GM12891 (cell line): ENCODE measurements at places on chromosomes 7 and 10.
A peak's percentile ranks its signal among the peaks of the same experiment; 100 is the strongest.

DNA sequence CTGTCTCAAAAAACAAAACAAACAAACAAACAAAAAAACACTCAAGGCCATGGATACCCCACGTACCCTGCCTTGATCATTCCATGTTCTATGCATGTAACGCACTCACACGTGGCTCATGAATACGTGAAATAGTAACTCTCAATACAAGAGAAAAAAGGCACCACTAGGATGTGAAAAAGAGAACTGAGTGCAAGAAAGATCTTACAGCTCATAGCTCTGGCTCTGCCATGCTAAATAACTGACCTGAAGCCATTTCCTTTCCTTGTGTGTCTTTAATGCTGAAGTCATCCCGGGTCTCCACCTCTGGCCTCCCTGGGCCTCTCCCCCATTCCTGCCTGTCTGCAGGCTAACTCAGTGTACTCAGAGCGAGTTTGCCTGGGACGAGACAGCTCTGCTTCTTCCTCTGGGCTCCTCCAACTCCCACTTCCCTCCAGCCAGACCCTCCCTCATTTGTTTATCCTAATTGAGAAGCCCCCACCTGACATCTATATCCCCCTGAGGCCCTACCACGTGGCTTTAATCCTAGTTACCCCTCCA is 117.3 kb downstream of the PRPF18 start:
- no peak for DNase-seq

- no peak for DNase-seq
These were observed 1.5 kb upstream of the PHF14 start for GRCh38 chr7:10972174-10972573.

DNA sequence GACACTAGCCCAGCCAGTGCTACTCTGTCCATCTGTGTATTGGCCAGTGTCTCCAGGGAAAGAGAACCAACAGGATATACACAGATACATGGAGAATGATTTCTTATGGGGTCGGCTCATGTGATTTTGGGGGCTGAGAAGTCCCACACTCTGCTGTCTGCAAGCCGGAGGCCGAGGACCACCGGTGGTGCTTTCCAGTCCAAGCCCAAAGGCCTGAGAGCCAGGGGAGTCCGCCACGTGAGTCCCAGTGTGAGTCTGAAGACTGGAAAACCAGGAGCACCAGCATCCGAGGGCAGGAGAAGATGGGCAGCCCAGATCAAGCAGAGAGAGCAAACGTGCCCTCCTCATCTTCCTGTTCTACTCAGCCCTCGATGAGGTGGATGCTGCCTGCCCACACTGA is 71.5 kb downstream of the C10orf143 start:
- DNase-seq: no peak

GRCh38 chr7:128160296-128160695 is 80.8 kb upstream of the LEP start:
- DNase-seq: no peak

DNA sequence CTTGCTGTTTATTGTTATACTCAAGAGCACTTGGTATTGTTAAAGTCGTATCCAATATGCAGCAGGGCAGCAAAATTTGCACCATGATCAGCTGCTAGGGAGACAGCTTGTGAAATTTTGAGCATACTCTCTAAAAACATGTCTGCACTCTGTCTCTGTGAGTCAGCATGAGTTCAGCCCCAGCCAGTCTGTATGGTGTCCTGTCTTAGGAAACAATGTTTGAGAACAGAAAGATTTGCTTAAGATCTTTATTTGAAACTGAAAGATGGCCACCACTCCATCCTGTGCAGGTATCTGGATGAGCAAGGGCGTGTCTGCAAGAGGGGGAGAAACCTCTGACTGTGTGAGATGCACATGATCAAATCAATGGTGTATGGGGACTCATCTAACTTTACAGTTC is 97.1 kb downstream of the GNAI1 start:
- no peak for DNase-seq

GRCh38 chr7:7333610-7334009 is 151.3 kb downstream of the C1GALT1 start:
- no peak for DNase-seq

DNA sequence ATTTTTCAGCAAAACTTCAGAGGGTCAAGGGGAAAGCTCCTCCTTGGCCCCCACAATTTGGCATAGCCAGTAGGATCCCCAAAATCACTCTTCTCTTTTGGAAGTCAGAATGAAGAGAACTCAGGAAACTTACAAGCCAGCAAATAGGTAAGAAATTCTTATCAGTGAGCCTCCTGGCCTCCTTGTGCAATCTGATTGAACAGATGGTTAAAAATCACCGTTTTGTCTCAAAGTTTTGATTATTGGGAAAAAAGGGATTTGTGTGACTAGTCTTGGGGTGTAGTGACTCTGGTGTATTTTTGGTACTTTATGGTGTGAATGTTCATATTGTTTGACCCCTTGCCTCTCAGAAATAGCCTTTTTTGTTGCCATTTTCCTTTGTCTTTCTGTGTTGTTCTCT is 56.2 kb downstream of the HTR7 start:
- DNase-seq: no peak

DNA sequence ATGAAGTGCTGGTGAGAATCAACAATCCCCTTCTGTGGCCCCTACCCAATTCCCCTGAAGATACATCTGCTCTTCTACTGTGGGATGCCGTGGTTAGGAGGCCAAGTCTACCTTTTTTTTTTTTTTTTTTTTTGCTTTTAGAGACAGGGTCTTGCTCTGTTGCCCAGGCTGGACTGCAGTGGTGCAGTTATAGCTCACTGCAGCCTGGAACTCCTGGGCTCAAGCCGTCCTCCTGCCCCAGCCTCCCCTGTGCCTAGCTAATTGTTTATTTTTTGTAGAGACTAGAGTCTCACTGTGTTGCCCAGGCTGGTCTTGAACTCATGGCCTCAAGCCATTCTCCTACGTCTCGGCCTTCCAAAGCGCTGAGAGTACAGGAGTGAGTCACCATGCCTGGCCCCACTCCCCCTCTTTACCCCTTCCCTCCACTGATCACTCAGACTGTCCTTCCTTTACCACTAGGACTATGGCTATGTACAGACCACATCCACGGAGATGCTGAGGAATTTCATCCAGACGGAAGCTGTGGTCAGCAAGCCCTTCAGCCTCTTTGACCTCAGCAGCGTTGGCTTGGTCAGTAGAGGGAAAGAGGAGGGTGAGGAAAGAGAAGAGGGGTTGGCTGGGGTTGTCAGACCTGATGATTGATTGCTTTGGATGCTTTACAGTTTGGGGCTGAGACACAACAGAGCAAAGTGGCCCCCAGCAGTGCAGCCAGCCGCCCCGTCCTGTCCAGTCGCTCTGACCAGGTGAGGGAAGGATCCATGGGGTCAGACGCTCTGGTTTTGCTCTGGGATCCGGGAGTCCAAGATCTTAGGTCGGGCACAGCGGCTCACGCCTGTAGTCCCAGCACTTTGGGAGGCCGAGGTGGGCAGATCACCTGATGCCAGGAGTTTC is 1.8 kb downstream of the AP4M1 start:
- no peak for DNase-seq

DNA sequence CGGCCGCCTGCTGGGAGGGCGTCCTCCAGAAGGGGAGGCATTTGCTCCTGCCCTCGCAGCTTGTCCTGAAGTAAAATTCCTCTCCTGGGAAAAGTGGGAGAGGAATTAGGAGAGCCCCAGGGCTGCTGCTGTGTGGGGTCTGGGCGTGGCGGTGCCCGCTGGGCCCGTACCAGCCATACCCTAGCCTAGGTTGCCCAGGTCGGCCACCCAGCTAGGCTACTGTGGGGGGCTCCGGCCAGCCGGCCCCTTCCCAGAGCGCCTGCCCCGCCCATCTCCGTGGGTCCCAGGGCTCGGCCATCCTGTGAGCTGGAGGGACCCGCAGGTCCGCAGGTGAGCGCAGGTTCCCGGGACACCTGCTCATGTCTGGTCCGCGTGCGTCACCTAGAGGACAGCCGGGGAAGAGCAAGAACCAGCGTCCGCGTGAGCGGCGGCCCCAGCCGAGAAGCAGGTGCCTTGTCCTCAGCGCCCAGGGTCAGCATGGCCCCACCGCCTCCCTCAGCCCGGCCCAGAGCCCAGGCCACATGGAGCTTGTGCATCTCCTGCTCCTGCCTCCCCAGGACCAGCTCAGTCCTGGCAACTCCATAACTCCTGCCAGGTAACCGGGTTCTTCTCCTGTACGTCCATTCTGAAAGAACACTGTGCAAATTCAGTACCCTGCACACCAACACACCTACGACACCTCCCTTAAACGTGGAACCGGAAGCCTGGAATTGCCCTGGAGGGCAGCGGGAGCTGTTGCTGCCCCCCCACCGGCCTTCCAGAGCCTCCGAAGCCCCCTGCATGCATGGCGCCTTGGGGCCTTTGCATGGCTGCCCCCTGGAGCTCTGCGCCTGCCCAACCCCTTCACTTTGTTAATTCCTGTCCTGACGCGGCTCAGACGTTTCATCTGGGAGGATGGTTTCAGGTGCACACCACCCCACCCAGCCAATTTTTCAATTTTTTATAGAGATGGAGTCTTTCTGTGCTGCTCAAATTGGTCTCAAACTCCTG is 22.8 kb upstream of the FOXL3 start:
- DNase-seq: no peak

DNA sequence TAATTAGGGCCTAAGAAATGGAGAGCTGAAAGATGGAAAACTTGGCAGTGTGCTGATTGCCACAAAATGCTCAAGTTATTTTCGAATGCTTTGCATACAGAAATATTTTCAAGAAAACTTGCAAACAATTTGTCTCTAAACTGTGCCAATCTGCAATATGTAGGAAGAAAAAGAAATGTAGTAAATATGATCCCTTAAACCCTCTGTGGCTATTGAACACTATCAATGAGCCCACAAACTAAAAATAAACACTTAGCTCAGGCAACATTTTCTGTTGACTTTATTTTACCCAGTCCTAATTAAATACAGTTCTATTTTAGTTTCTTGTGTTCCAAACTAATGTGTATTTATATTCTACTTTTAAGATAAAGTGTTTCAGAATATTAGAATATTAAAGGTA is 342.1 kb downstream of the SEMA3D start:
- DNase-seq: no peak

- DNase-seq: no peak
These were observed 22.5 kb upstream of the EPHB6 start for GRCh38 chr7:142832417-142832816.

- no peak for DNase-seq
These were observed 24.8 kb downstream of the PCBD1 start for GRCh38 chr10:70863470-70864160.

GRCh38 chr7:51123322-51124019 is 193.1 kb downstream of the COBL start:
- no peak for DNase-seq

DNA sequence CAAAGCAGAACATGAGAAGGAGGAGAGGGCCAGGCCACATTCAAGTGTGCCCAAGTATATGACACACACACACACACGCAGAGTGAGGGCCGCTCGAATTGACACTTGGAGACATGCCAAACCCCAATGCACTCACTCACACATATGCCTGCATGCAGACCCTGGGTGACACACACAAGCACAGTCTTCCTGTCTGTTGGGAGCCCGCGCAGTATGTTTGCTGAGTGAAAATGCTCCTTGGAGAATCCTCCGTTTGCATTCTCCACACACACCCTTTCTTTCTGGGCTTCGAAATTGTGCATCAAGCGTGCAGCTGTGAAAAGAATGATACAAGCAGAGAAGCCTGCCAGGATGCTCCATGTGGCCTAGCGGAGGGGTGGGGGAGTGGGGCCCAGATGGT is 120.9 kb downstream of the PLXNA4 start:
- no peak for DNase-seq

DNA sequence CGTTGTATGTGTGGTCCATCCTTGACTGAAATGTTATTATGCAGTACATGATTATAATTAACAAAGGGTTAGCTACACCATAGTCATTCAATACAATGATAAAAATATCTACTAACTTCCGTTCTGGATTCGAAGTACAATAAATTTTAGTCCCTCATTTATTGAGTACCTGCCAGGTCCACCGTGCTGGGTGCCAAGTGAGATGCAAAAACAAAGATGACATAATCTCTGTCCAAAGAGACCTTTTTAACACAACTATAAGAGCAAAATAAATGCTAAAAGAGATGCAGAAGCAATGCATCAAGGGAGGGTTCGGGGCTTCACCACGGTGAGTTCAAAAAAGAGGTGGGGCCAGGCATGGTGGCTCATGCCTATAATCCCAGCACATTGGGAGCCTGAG is 33.1 kb downstream of the LAMB1 start:
- no peak for DNase-seq

GRCh38 chr7:53110425-53110824 is 75.0 kb downstream of the POM121L12 start:
- DNase-seq: no peak

GRCh38 chr10:113267619-113268562 is 285.0 kb upstream of the HABP2 start:
- no peak for DNase-seq

DNA sequence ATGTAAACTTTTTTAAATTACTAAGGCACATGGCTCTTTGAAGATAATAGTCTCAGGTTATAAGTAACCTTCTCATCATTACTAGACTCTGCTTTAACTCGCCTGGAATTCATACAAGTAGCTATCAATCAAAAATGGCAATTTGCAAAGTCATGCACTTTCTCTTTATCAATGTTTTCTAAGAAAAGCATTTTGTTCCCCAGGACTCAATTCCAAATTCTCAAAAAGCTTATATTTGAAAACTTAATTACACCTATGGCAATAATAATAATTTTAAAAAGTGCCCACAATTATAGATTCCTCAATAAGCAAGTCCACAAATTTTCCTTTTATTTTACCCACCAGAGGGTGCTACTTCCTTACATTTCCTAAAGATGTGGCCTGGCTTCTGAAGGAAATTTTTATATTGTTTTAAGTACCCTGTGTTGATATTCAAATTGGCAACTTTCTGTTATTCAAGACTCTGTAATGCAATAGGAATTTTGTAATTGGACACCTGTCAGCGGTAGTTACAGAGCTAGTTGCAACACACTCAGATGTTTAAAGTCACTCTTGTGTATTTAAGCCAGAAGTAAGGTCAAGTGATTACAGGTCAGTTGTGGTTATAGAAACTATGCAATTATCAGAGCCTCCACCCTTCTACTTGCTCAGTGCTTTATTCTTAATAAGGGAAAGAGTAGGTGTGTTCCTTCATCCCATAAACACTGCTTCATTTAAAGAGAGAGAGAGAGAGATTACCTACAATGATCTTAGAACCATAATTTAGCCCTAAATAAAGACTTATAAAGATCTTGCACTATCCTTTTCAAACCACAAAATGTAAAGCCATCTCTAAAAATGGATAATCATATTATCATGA is 47.1 kb upstream of the HYAL4 start:
- no peak for DNase-seq

GRCh38 chr10:60114765-60115586 is 208.6 kb upstream of the CCDC6 start:
- DNase-seq: peak; percentile 7

GRCh38 chr10:57035310-57035709 is 674.3 kb upstream of the ZWINT start:
- DNase-seq: no peak

GRCh38 chr7:41679566-41679965 is 23.3 kb downstream of the INHBA start:
- DNase-seq: no peak

DNA sequence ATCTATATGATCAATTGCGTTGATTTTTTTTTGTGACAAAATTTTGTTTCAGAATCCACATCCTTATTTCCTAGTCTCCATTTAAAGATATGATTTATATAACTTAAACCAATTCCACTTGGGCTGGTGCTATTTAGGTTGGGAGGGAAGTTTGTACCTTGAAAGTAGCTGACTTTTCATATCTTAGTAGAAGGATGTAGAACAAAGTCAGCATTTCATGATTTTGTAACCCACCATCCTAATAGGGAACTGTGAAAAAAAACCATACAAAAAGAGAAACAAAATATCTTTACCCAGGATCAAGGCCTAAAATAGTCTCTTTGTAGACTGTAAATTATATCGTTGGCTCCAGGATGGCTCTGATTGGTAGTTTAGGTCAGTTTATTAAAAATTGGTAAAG is 8.3 kb downstream of the HECTD2 start:
- DNase-seq: no peak

- DNase-seq: no peak
These were observed 33.3 kb downstream of the LBX1 start for GRCh38 chr10:101195921-101196320.
